Osteocyte (in vitro differentiated cells): ENCODE measurements at places on chromosomes 3 and 15. TPM values are rescaled to one million over a fixed set of nuclear protein-coding genes. Genes with fewer than 3 reads are reported as not detected.
A peak's percentile ranks its signal among the peaks of the same experiment; 100 is the strongest.

Gene CMTM7
- 14.7 and 17.8 TPM in 2 replicates for total RNA-seq

Gene ZMYND10
- 0.50 and 1.6 TPM in 2 replicates for total RNA-seq

Gene LRTM1
- not detected in 2 replicates for total RNA-seq

Gene CD96
- not detected in 2 replicates for total RNA-seq

Gene SLC15A2
- 0.40 and 0.50 TPM in 2 replicates for total RNA-seq

Gene GPR171
- total RNA-seq = not detected in 2 replicates

Gene POC1A
- total RNA-seq = 4.9 and 5.1 TPM in 2 replicates

- no peak for DNase-seq
Observed at GRCh38 chr3:59308684-59309083, 258.9 kb upstream of the CFAP20DC start.

DNA sequence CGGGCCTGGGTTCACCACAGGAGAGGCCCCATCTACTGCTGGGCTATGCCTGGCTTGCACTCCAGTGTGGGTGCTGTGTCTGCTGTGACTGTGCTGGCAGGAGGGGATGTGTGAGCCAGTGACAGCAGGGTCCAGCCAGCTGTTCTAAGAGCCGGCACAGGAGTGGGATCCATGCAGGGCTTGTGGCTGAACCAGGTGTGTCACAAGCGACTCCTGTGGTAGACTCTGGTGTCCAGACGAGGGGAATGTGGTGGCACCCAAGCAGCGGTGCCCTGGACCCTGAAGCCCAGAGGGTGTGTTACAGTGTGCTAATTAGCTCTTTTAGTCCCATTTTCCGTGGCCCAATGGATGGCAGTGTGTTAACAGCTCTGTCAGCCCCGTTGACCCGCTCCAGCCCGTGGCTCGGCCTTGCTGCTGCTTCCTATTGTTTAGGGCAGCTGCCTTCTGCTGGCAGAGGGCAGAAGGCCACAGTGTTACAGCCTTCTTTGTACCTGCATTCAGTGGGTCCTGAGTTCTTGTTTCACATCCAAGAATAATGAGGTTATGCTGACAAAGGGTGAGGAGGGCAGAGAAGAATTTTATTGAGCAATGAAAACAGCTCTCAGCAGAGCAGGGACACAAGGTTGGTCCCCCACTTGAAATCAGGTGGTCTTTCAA, 78.5 kb upstream of the RNU6-1 start:
- no peak for DNase-seq

- DNase-seq = no peak
Observed at GRCh38 chr3:15755181-15755580, 42.6 kb downstream of the ANKRD28 start.

DNA sequence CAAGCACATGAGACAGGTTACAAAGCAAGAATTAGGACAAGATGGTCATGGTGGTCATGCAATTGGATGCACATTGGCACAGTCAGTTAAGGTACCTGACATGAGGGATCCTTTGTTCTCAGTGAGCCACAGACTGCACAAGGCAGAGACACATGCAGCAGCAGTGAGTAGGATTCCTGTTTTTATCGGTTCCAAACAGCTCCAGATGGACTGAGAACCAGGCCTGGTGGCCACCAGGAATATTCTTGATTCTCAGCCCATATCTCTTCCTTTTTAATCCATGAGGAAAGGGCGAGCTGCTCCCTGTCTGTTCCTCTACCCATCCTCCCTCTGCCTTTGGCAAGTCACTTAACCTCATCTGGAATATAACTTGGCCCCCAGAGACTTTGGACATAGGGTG, 410.8 kb downstream of the GAP43 start:
- no peak for DNase-seq

- no peak for DNase-seq
Observed at GRCh38 chr3:114718071-114718897, 424.5 kb downstream of the TIGIT start.

DNA sequence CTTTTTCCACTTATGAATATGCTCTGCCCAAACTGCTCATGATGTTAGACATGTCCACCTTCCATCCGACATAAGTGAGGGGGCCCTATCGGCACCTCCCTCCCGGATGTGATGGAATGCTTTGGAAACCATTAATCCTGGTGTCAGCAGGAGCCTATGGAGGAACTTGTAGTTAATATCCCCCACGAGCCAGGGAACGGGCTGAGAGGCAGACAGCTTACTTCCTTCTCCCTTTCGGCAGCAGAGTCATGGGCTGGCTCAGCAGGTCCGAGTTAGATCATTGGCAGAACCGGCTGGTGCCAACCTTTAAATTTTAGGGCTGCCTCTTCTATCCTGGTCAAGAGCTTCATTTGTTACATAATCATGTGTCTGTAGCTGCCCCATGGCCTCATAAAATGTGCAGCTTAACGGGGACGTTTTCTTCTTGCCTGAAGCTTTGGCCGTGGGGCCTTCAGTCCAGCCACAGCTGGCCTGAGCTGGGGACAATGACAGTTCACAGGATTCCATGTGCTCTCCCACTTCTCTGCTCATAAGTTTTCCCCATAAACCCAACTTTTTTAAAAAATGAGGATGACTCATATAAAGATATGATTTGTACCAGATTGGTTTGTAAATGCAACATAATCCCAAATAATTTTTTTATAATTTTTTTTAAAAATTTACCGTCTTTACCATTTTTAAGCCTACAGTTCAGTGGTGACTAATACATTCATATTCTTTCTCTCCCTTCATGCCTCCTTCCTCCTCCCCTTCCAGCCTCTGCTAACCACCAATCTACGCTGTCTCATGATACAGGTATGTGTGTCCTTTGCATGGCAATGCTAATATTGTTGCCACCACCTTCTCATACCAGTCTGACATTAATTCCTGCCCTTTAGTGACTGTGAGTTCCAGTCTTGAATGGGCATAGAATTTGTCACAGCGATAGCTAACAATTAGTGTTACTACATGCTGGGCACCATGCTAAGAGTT, 62.2 kb upstream of the RGMA start:
- DNase-seq = no peak

DNA sequence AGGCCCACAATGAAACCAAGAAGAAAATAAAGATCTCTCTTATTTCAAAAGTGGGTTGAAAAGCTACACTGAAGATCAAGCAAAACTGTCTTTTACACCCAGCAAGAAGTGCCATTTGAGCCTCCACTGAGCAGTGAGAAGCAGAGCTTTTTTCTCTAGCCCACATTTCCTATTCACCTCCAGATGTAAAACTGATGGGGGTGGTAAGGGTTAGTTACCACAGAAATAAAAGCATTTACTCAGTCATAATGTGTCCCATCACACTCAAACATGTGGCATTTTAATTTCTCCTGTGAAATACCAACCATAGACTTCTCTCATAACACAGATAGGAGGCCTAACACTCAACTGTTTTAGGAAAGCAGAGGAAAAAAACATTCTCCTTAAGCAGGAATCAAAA, 21.0 kb downstream of the IFT57 start:
- DNase-seq = no peak

DNA sequence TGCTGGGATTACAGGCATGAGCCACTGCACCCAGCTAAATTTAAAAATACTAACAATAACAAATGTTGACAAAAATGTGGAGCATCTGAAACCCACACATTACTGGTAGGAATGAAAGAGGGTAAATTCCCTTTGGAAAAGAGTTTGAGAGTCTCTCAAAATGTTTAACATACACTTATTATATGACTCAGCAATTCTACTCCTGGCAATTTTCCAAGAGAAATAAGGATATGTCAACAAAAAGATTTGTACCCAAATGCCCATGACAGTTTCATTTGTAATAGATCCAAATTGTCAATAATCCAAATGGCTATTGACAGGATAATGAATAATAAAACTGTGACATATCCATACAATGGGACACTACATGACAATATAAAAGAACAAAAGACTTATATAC, 9.0 kb downstream of the HCLS1 start:
- DNase-seq = no peak

- DNase-seq = no peak
Observed at GRCh38 chr3:129015388-129016105, 14.4 kb downstream of the EFCC1 start.

DNA sequence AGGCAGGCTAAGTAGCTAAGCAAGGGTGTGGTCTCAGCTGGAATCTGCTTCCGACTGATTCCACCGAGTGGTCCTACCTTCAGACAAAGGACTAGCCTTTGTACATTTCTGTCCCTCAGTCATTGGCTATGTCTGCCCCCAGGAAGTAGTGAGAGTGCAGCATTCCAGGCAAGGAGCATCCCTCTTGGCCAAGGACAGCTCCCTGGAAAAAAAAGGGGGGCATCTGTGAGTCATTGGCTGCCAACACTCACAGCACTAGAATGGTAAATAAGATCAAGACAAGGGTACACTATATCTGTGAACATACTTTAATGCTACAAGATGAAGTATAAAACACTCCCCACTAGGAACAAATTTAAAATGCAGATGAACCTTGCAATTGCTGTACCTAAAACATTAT, 66.8 kb downstream of the STAC start:
- no peak for DNase-seq

DNA sequence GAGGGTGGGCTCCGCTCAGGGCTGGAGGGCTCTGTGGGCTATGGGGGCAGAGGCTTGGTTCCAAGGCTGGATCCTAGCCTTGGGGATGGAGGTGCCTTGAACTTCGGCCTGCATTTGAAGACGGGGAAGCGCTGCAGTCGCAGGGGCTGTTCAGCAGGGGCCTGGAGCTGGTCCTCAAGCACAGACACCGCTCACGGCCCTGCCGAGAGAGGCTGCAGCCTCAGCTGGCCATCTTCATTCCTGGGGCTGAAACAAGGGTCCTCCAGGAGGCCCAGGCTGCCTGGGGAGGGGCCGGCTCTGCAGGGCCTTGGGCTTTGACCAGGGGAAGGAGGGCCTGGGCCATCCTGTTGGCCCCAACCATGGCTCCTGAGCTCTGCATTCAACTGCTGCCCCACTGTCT, 25.6 kb upstream of the PLXND1 start:
- DNase-seq = no peak

DNA sequence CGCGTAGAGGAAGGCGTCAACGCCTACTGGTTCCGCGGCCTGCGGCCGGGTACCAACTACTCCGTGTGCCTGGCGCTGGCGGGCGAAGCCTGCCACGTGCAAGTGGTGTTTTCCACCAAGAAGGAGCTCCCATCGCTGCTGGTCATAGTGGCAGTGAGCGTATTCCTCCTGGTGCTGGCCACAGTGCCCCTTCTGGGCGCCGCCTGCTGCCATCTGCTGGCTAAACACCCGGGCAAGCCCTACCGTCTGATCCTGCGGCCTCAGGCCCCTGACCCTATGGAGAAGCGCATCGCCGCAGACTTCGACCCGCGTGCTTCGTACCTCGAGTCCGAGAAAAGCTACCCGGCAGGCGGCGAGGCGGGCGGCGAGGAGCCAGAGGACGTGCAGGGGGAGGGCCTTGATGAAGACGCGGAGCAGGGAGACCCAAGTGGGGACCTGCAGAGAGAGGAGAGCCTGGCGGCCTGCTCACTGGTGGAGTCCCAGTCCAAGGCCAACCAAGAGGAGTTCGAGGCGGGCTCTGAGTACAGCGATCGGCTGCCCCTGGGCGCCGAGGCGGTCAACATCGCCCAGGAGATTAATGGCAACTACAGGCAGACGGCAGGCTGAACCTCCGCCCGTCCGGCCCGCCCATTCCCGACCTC, 4.1 kb downstream of the ISLR2 start:
- DNase-seq = no peak

DNA sequence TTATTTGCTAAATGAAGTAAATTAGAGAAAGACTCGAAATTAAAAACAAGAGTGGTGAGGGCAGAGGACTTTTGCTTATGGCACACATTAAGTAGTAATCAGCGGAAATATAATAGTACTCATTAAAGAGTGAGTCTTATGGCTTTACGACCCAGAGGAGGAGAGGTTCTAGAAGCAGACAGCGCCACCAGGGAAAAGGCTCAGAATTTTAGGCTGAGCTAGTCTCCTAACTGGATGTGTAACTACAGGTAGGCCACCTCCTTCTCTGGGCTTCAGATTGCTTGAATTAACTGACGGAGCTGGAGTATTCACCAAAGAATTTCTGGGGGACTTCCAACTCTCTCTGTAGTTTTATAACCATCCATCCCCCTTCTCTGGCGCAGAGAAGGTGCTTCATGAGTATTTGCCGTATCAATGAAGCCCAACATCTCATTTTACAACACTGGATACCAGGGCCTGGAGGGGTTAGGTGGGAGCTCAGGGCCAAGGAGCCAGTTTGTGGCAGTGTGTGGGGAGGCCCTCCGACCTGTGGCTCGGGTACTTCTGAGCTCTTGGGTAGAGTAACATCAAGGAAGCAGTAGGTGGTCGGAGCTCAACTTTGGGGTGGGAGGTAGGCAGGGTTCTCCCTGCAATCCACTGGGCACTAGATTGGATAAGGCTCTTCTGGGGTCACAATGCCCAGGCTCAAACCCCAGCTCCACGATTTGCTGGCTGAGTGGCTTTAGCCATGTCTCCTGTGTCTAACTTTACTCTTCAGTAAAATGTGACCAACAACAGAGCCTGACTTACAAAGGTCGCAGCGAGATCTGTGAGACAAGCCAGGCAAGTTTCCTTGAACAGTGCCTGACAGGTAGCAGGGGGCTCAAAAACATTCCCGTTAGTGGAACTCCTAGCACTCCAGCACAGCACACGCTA, 1.1 kb downstream of the CHCHD4 start:
- DNase-seq = peak; percentile 34

GRCh38 chr15:74988007-74988800, 7.2 kb upstream of the SCAMP5 start:
- no peak for DNase-seq

DNA sequence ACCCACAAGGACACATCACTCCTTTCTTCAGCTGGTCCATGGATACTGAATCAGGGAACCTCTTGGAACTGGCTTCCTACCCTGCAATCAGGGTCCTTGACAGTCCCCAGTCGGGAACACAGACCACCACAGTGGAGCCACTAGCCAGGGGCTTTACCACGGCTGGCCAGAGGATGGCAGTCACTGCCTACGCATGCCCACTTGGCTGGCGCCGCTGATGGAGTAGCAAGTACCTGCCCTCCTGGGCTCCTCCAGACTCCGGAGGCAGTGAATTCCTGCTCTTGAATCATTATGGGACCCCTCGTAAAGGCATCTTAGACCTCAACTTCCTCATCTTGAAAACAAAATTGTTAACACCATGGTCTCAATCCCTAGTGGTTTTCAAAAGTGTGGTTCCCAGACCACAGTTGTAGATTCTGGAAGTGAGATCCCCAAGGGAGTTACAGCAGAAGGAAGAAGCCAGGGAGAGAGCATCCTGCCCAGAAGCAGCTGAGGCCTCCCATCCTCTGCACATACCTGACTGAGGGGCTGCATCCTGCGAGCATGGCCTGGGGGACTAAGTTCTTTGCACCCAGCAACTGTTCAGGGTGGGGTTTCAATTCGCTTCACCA, 9.1 kb upstream of the SKIC8 start:
- peak; percentile 92 for DNase-seq

- no peak for DNase-seq
Observed at GRCh38 chr3:194306109-194306686, 44.9 kb downstream of the CPN2 start.

GRCh38 chr15:69209661-69210060, 49.2 kb downstream of the GLCE start:
- no peak for DNase-seq

DNA sequence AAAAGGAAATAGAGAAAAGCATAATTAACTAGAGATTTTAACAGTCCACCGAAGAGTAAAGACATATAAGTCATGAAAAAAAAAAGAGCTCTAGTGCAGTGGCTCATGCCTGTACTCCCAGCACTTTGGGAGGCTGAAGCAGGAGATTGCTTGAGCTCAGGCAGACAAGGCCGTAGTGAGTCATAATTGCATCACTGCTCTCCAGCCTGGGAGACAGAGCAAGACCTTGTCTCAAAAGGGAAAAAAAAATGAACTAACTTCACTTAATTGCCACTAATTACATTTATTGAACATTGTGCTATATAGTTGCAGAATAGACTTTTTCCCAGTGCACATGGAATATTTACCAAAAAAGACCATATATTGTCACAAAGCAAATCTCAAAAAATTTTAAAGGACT, 221.8 kb downstream of the CBLB start:
- no peak for DNase-seq

GRCh38 chr15:77870195-77871065, 207.1 kb downstream of the TBC1D2B start:
- peak; percentile 90 for DNase-seq
